Neural crest cell (in vitro differentiated cells): ENCODE measurements at places on chromosomes 3 and 15.

GRCh38 chr15:99931703-99932603, 198.7 kb upstream of the LYSMD4 start:
- H3K27me3 ChIP-seq: peaks cover 50% of the 10 kb centered on the region
- H3K4me1 ChIP-seq: no peaks in the 10 kb centered on the region
- no peak overlapping the region for H3K27ac ChIP-seq
- DNase-seq: no peak

GRCh38 chr15:40807888-40808461, 702 bp upstream of the DNAJC17 start:
- peak overlapping the region; percentile 68 for H3K27ac ChIP-seq
- peak overlapping the region; percentile 93 for H3K4me3 ChIP-seq
- DNase-seq: no peak

DNA sequence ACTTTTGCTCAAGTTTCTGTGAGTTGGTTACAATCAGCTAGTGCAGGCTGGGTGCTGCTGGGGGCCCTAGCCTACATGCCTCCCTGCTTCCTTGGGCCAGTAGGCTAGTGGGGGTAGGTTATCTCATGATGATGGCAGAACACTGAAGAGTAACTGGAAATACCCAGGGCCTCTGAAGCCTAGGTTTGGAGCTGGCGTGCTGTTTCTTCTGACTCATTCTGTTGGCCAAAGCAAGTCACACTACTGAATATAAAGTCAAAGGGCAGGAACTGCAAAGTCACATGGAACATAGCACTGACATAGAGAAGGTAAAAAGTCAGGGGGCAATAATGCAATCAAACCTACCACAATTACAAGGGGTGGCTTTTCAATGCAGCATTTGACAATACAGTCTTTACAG, 34.5 kb downstream of the RASGRP1 start:
- no peaks in the 10 kb centered on the region for H3K27me3 ChIP-seq
- H3K27ac ChIP-seq: no peak overlapping the region
- H3K4me3 ChIP-seq: no peak overlapping the region
- no peak for DNase-seq
- no peaks in the 10 kb centered on the region for H3K36me3 ChIP-seq

GRCh38 chr3:45981346-45982074, 14.1 kb downstream of the FYCO1 start:
- H3K27me3 ChIP-seq: no peaks in the 10 kb centered on the region
- no peak for DNase-seq
- no peaks in the 10 kb centered on the region for H3K4me1 ChIP-seq

GRCh38 chr3:134449277-134449676, 36.5 kb downstream of the ANAPC13 start:
- no peak for DNase-seq
- no peak overlapping the region for H3K4me3 ChIP-seq
- H3K27me3 ChIP-seq: no peaks in the 10 kb centered on the region
- no peak overlapping the region for H3K27ac ChIP-seq
- H3K36me3 ChIP-seq: no peaks in the 10 kb centered on the region

DNA sequence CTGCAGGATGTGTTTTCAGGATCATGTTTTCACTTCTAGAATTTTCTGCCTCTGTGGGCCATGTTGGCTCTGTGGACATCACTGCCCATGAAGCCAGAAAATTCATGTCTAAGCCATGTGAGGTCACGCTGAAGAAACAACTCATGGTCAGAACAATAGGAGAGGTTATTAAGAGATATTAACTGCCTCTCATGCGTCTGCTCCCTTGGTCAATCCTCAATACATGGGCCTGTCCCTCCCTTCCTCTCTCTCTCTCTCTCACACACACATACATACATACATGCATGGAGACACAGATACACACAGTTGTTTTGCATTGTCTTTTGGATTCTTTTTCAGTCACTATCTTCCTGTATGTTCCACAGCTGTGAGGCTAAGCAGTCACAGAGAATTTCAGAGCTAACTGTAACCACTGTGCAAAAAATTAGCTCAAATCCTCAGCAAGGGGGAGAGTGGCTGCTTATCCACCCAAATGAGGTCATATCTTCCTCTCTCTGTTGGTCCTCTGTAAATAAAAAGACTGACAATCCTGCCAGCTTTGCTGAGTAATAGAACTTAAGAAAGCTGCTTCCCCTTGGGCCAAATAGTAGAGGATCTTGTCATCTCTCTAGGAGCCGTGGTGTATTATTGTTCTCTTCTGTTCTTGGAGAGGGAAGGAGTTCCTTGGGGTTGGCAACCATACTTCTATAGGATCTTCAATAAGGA, 45.6 kb downstream of the LRTM1 start:
- no peak overlapping the region for H3K4me3 ChIP-seq
- no peak for DNase-seq
- peaks cover 19% of the 10 kb centered on the region for H3K4me1 ChIP-seq
- H3K27me3 ChIP-seq: no peaks in the 10 kb centered on the region

- no peak for DNase-seq
- H3K27ac ChIP-seq: no peak overlapping the region
- H3K36me3 ChIP-seq: peaks cover 7% of the 10 kb centered on the region
Observed at GRCh38 chr3:139527265-139527664, 12.3 kb downstream of the RBP1 start.

DNA sequence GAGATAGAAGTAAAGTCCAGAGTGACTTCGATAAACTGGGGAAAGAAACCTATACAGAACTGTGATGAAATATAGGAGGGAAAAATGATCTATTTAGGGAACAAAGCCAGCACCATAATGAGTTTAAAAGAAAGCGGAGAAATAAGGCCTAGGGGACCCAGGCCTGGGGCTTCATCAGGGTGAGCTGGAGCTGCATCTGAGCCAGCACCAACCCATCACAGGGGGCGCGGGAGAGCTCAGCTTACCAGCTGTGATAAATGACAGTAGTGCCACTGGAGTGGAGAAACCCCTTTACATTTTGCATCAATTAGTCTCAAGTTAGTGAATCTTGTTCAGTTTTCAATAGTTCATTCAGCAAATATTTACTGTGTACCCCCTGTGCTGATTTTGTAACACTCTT, 21.3 kb downstream of the PODXL2 start:
- no peak for DNase-seq
- H3K27me3 ChIP-seq: no peaks in the 10 kb centered on the region
- no peaks in the 10 kb centered on the region for H3K36me3 ChIP-seq
- H3K4me1 ChIP-seq: no peaks in the 10 kb centered on the region
- no peak overlapping the region for H3K4me3 ChIP-seq

GRCh38 chr3:162487138-162487537, 990.5 kb downstream of the OTOL1 start:
- H3K36me3 ChIP-seq: no peaks in the 10 kb centered on the region
- no peaks in the 10 kb centered on the region for H3K4me1 ChIP-seq
- no peak overlapping the region for H3K4me3 ChIP-seq
- no peak for DNase-seq
- no peak overlapping the region for H3K27ac ChIP-seq
